Naive thymus-derived CD8-positive, alpha-beta T cell (primary cell): ENCODE measurements at places on chromosomes 3 and 15.
A peak's percentile ranks its signal among the peaks of the same experiment; 100 is the strongest.

- no peak for DNase-seq
Measured at GRCh38 chr3:126375835-126376331, 18.7 kb upstream of the KLF15 start.

DNA sequence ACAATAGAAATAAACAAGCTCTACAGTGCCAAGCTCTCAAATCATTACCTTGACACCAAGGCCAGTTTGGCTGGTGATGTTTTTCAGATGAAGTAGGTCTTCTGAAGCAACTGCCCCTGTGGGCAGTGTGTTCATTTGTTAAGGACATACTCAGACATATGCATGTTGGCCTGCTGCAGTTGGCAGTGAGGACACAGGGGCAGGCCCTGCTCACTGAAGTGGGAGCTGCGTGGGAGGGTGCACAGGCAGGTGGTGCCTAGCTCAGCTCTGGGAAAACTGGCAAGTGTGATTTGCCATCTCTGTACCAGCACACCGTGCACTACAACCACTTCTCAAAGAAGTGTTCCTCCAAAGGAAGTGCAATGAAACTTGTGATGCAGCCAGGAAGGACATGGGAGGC is 28.5 kb upstream of the SNRK start:
- no peak for DNase-seq

- no peak for DNase-seq
Measured at GRCh38 chr3:96072226-96072625, 742.2 kb upstream of the EPHA6 start.

DNA sequence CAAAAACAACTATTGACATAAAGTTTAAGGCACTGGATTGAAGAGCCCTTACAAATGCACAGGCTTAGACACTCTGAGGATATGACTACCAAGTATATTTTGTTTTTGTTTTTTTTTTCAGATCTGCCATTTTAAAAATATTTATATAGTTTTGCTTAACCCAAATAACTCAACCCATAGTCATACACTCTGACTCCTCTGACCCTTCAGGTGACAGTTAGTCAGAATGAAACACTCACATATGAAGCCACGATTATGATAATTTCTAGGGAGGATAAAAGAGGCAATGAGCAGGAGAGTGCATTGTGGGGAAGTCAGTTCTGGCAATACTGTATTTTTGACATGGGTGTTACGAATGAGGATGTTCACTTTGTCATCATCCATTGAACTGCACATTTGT is 774.7 kb downstream of the MECOM start:
- no peak for DNase-seq

- no peak for DNase-seq
Measured at GRCh38 chr3:71356265-71356664, 227.3 kb downstream of the FOXP1 start.

GRCh38 chr3:178084938-178085816 is 451.1 kb upstream of the KCNMB2 start:
- peak; percentile 40 for DNase-seq

DNA sequence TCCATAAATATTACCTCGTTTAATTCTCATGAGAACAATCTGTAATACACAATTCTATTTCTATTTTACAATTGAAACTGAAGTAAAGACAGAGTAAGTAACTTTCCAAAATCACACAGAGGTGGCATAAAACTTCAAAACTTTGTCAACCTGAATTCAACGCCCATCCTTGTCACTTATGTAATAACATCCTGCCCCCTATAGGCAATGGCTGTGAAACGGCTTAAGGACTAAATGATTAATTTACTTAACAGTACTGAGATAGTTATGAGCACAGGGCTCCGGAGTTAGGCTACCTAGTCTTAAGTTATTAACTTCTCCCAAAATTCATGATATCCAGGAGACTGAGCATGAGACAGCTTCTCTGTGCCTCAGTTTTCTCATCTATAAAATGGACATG is 293.1 kb upstream of the CHRM5 start:
- no peak for DNase-seq

- no peak for DNase-seq
Measured at GRCh38 chr3:151501923-151502632, 41.2 kb upstream of the IGSF10 start.

DNA sequence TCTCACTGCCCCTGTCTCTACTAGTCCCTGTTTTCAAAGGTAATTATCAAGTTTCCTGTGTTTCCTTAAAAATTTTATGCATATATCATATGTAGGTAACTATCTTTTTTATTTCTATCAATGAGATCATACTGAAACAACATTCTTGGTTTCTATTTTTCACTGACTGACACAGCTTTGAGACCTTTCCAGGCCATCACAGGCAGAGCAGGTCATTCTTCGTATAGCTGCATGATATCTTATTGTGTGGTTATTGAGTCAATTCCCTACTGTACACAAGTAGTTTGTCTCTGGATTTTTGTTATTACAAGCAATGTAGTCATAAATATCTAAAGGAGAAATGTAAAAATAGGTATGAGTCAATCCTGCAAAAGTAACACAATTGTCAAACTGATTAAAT is 169.6 kb downstream of the CFAP20DC start:
- no peak for DNase-seq

GRCh38 chr15:85785887-85786780 is 8.6 kb downstream of the KLHL25 start:
- no peak for DNase-seq

GRCh38 chr15:65423976-65424679 is 1.4 kb upstream of the IGDCC4 start:
- DNase-seq: no peak

GRCh38 chr15:44535523-44536301 is 1.2 kb upstream of the EIF3J start:
- no peak for DNase-seq

DNA sequence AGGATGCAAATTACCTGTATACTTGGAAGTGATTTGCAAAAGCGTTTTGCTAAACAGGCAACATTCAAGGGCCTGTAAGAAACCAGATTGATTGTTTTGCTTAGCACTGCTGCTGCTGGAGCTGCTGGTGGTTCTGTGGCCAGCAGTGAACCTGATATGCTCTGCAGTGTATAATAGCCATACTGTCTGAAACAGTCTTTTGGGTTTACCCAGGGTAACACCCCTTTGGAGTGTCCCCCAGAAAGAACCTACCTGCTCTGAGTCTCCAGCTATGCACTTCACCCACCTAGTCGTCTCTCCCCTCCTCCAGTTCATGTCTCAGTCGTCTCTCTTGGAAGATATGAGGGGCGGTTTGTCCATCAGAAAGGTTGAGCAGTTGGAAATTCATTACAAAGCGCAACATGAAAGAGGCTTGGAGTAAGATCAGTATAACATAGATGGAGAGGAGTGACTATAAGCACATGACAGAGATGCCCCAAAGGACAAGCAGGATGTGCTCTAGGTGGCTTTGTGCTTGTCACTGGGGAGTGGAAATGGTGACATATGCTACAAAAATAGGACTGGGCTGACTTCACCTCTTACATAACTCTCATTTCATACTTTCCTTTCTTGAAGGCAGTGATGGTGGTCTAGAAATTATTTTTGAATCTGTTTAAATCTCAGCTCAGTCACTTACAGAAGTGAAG is 3.8 kb downstream of the MKRN2 start:
- DNase-seq: no peak
